ENCODE measurements at places on chromosomes 11 and 22. TPM values are rescaled to one million over a fixed set of nuclear protein-coding genes. Genes with fewer than 3 reads are reported as not detected.

DNA sequence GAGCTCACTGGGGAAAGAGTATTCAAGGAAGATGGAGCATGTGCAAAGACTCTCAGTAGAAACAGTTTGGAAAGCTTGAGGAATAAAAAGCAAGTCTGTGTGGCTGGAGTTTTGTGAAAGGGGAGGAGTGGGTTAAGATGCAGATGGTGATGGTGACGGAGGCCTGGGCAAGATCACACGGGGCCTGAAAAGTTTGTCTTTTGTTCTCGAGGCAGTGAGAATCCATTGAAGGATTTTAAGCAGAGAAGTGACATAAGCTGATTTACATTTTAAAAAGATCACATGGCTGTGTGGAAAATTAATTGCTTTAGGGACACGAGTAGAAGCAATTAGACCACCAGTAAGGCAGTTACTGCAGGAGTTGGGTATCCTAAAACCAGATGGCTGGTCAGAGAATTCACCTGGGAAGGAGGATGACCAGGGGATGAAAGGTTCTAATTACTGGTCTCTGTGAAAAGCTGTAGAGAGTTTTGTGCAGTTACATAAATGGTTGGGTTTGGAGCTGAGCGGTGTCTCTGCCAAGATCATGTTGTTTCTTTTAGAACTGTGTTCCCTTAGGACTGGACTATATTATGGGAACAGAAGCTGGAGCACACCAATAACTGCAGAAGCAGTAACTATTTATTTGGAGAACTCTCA lies 7.1 kb downstream of the RRP8 start:
- DNase-seq = no peak

RAB39A gene
- total RNA-seq = 1.1 TPM

GLYATL1 gene
- not detected for total RNA-seq

- no peak for DNase-seq
Measured at GRCh38 chr11:64474680-64475079, 115.7 kb downstream of the RPS6KA4 start.

DNA sequence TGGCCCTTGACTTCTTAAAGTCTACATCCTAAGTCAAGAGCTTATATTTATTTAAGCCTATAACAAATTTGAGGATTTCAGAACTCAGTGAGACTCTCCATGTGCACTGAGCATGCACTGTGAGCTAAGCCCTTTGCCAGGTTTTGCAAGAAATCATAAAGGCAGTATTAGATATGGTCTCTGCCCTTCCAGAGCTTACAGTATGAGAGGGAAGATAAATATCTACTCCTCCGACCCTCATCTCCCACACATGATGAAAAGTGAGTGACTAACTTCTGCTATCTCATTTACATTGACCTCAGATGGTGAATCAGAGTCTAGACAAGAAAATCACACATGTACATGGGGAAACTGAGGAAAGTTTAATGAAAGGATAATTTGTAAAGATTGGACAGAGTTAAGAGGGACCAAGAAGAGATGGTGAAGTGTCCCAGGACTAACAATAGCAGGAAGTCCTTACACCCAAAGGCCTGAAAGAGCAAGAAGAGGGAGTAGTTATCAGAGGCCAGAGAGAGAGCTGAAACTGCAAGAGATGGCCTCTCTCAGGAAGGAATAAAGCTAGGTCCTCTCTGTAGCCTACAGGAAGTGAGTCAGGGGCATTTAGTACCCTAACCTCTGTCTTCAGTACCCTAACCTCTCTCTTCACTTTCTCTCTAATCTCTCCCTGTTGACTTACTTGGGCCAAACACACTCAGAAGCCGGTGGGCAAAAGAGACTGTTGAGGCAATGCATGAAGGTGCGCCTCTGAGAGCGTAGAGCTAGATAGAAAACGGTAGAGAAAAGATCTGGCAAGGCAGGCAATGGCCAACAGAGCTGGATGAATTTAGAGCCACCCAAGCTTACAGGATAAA lies 23.0 kb upstream of the BLID start:
- DNase-seq = no peak

PATE2 gene
- total RNA-seq = not detected

- DNase-seq = no peak
Measured at GRCh38 chr11:69654660-69655478, 13.9 kb downstream of the CCND1 start.

FGF4 gene
- total RNA-seq = not detected

- DNase-seq = peak; percentile 54
Measured at GRCh38 chr11:66467756-66468155, 1.1 kb downstream of the PELI3 start.

GRCh38 chr22:30920407-30920806 lies 48.2 kb downstream of the MORC2 start:
- DNase-seq = peak; percentile 83

DNA sequence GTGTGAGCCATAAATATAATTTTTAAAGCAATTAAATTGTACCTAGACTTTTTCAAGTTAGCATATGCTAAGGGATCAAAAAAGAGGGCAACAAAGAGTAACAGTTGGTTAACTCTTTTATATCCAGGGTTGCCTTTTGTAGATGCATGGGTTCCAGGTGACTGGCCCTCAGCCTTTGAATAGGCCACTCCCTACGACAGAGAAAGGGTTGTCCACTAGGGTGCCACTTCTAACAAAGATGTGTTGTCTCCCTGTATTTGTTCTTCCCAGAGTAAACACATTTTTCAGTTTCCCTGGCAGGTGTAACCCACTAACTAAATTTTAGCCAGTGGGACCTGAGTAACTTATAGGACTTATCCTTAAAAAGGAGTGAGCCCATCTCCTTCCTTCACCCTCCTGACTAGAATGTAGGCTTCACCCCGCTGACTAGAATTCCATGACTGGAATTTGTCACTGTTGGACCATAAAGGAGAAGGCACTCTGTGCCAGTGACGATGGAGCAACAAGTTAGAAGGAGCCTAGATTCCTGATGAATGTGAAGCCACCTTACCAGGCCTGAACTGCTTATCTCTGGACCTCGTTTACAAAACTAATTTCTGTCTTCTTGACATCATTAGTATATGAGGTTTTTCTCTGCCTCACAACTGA lies 16.6 kb downstream of the TUG1 start:
- DNase-seq = no peak

GRCh38 chr11:93686812-93687211 lies 25.3 kb downstream of the CEP295 start:
- no peak for DNase-seq

DNA sequence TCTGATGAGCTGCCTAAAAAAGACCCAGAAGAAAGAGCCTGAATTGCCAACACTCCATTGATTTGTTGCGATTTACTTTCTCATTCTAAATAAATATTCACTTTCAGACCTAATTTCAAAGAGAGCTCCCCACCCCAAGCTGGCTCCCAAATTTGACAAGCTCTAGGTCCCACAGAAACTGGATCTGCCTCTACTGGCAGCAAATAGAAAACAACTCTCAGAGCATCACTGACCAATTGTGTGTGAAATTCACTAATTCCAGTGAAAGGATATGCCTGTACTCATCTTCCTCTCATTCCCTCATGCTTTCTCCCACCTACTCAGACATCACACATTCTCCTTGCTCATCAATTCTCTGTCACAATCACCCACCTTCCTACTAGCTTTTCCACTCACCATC lies 249.1 kb downstream of the DCDC1 start:
- DNase-seq = no peak

DNA sequence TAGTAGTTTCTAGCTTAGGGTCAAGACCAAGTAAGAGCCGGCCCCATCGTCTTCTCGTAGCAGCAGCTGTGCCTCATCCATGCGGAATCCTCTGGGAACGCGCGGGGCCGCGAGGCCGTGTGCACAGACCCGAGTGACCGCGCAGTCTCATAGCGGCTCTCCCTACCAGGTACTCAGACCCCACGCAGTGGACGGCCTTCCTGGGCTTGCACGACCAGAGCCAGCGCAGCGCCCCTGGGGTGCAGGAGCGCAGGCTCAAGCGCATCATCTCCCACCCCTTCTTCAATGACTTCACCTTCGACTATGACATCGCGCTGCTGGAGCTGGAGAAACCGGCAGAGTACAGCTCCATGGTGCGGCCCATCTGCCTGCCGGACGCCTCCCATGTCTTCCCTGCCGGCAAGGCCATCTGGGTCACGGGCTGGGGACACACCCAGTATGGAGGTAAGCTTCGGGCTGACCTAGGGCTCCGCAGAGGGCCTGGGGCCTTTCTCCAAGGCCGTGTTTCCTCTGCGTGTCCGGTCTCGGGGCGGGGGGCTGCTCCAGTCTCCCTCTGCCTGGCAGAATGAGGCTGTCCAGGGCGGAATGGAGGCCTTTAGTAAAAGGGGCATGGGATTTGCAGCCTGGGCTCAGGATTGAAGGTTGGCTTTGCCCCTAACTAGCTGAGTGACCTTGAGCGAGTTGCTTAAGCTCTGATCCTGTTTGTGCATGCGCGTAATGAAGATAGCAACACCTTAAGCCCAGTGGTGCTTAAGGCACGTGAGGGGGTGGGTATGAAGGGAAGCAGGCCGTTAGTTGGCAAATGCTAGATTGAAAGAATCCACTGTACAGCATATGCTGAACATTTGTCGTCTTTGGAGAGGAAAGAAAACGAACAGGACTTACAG lies 48.9 kb downstream of the ST14 start:
- no peak for DNase-seq

DNA sequence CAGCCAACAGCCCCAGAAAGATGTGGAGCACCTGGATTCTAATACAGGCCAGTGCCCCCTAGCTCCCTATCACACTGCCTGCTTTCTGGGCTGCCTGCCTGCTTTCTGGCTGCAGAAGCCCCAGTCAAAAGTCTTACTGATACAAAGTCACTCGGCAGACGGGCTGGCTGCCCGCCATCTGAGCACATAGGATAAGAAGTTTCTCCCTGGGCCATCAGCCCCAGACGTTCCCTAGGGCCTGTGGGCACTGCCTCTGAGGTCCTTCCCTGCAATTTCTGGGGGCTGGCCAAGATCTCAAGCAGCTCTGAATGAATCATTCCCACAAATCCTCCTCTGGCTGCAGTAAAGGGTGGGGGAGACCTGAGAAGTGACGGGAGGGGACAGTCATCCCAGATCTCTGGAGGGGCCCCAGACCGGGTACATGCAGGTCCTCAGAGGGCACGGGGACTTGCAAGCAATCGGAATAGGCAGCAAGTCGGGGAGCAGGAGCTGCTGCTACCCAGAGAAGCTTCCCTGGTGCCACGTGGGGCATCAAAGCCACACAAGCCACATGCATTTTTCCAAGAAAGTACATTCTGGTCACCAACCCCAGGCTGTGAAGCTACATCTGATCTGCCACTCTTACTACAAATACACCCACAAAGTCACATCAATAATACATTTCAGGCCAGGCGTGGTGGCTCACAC lies 4.7 kb downstream of the TPST2 start:
- DNase-seq = peak; percentile 88

- peak; percentile 84 for DNase-seq
Measured at GRCh38 chr11:12556788-12557384, 117.3 kb upstream of the TEAD1 start.

- DNase-seq = no peak
Measured at GRCh38 chr11:134596404-134596803, 184.4 kb upstream of the B3GAT1 start.

DNA sequence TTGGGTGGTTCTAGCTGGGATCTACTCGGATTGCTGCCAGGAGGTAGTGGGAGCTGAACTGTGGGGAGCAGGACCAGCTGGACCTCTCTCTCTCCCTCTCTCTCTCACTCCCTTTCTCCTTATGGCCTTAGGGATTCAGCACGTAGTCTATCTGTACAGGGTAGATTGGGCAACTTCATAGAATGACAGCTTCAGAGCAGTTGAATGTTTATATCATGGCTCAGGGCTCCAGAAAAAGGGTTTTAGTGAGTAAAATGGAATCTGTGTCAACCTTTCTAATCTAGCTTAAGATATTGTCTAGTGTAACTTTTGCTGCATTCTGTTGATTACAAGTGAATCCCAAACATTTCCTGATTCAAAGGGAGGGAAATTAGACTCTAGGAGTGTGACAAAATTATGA lies 127.7 kb upstream of the PDGFD start:
- DNase-seq = no peak

ZW10 gene
- 10.6 TPM for total RNA-seq

DNA sequence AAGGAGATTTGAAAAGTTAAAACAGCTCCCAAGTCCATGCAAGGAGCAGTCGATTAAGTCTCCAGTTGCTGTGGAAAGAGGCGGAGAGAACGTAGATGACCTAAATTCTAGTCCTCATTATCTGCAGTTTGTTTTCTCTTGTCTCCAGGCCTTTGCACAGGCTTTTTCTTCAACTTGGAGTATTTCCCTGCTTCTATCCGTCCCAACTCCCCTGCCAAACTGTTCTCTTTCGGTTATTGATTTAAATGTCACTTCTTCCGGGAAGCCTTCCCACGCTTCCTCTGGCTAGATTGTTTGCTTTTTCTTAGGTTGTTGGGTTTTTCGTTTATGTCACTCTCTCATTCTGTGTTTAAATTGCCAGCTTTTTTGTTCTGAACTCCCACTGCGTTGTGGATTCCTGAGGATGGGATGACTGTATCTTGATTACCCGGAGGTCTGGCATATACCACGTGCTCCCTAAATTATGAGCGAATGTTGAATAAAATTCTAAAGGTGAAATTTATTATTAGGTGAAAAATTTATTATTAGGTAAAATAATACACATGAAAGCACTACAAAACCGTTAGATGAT lies 463 bp downstream of the TMEM126B start:
- no peak for DNase-seq

- no peak for DNase-seq
Measured at GRCh38 chr22:36732609-36733008, 29.1 kb upstream of the CACNG2 start.

DNA sequence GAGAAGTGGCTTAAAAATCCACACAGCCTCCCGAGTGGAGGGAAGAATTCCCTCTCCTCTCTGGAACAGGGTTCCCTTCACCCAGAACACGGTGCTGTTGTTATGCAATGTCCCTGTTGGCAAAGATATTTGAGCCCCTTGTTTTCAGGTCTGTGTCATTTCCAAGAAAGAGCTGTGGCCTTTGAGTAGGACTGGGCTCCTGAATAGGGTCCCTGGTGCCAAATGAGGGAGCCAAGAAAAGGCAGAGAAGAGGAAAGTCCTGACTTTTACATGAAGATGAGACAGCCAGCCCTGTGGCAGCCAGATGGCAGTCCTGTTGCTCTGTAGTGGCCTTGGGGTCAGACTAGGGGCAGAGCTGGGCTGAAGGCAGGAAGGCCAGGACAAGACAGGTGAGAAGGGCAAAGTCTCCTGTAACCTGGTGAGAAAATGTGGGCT lies 51.2 kb upstream of the ELF5 start:
- no peak for DNase-seq

GRCh38 chr11:66881927-66882452 lies 25.1 kb downstream of the LRFN4 start:
- DNase-seq = no peak

All from left cardiac atrium (tissue), 4 donors.